ENCODE measurements at places on chromosomes 4 and X.
A peak's percentile ranks its signal among the peaks of the same experiment; 100 is the strongest.

- DNase-seq: no peak
Measured at GRCh38 chrX:103586314-103586646, 965 bp downstream of the TCEAL4 start.

- no peak for DNase-seq
Measured at GRCh38 chr4:31275906-31276305, 555.7 kb downstream of the PCDH7 start.

DNA sequence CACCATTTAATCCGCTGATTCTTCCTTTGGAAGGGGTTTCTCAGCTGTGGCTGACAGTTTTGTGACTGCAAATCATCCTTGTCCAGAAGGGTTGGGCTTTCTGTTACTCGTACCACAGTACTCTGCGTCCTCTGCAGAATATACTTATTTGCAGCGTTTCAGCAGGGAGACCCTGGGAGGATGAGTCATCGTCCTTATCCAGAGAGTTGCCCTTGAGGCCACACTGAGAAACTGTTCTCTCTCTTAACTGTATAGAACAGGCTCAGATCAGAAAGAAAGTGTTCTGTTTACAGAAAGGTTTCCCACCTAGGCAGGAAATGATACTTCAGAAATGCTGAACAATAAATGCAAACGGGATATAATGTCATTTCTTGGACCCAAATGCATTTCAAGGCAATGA, 47.8 kb upstream of the DDX53 start:
- DNase-seq: no peak

GRCh38 chr4:94678896-94679295, 78.9 kb upstream of the BMPR1B start:
- DNase-seq: no peak

DNA sequence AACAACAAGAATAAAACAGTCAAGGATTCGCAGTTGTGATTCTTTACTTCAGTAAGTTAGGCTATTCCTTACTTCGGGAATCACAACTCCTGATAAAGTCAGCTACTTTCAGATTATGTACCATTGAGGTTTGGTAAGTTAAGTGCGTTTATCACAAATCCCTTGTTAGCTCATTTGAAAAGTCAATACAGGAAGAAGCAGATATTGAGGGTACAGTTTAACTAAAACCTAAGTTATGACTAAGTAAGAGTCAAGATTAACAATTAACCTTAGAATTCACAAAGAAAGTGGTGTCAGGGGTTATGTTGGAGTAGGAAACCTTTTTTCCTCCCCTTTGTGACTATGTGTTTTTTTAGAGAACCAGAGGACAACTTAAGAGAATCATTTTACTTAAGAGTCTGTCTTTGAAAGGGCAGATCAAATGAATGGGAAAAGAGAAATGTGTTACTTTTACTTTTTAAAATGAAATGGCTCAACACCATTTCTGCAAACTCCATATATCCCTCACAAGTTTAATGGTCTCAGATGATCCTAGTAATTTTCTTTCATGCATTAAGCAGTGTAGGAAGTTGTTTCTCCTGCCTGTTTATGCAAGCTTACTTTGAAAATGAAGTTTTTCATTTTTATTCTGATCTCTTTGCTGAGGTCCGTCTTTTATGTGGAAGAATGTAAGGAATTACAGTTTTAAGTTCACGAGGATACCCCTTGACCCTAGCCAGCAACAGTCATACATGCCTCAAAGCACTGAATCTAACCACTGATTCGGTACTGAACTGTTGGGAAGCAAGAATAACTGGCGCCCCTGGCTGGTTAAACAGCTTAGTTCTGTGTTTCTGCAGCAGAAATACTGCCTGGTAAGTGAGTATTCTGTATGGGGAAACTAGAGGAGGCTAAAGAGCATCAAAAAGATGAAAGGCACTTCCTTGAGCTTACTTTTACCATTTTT, 211.7 kb downstream of the SLC4A4 start:
- no peak for DNase-seq

DNA sequence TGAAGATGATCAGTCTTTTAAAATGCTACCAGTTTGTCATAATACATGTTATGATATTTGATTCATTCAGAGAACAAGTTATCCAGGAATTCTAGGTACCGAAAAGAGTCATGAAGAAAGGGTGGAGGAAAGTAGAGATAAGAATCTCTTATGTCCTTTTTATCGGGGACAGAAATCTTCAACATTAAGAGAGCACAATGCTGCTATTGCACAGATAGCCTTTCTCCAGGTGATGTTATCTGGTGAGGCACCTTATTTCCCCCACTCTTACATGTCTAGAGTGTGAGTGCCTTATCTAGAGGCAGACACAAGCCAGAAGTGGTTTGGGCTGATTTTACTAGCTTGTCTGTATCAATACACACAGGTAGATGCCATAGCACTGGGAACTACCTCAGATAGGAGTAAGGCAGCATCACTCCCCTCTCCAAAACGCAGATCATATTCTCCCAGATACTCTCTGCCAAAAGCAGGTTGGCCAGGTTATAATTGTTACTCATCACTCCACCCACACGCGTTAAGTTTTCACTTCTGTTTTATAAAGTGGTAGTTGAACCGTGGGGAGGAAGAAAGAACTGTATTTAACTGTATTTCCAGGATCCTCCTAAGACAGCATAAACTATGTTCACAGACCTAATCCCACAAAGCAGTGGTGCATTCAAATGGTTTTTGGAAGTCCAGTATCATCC, 38.4 kb downstream of the AREG start:
- no peak for DNase-seq

DNA sequence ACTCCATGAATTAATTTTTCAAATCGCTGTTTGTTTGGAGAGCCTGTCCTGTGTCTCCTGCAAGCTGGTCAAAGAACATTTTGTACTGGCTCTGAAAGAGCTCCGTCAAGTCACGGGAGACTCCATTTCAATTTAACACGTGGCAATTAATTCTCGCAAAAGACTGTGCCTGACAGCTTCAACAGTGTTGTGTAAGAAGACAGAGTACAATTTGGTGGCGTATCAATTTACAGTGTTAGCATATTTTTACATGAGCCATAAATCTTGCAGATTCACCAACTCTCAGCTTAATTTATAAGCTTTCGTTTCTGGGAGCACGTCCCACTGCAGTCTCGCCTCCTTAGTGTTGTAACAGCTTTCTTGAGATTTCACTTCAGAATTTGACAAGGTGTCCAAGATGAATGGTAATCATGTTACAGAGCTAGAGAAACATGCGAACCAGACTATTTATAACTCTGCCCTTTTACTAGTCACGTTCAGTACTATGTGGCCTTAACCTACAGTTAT, 70.8 kb downstream of the RWDD4 start:
- DNase-seq: peak; percentile 25

DNA sequence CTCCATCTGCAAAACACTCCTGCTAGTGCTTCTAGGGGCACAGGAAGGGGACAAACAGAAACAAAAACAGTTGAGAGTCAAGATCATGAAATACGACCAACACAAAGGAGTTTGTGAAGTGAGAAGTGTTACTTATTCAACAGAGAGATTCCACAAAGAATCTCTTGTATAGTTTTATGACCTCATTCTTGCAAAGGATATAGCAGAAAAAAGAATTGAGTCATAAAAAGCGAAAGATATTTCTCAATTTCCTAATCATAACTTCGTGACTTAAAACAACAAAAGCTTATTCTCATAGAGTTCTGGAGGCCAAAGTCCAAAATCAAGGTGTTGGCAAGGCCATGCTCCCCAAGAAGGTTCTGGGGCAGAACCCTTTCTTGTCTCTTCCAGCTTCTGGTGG, 40.7 kb downstream of the TIGD4 start:
- no peak for DNase-seq

- DNase-seq: peak; percentile 38
Measured at GRCh38 chr4:7625071-7625470, 190.3 kb upstream of the PSAPL1 start.

DNA sequence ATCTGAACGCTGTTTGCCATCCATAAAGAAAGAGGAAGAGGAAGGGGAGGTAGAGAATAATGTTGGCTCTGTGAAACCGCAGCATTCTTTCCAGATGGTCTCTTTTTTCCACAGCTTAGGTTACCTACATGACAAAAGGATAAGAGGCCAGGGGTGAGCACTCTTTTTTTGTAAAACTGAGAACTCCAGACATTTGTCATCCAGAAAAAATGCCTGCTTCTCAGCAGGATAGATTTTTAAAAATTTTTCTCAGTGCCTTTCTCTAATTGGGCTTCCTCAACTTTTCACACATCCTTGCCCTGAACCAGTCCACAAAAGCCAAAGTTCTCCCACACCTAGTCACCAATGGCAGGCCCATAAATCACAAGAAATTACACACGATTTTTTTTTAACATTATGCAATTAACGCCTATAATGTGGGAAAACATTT, 158.1 kb upstream of the TENM3 start:
- DNase-seq: no peak

DNA sequence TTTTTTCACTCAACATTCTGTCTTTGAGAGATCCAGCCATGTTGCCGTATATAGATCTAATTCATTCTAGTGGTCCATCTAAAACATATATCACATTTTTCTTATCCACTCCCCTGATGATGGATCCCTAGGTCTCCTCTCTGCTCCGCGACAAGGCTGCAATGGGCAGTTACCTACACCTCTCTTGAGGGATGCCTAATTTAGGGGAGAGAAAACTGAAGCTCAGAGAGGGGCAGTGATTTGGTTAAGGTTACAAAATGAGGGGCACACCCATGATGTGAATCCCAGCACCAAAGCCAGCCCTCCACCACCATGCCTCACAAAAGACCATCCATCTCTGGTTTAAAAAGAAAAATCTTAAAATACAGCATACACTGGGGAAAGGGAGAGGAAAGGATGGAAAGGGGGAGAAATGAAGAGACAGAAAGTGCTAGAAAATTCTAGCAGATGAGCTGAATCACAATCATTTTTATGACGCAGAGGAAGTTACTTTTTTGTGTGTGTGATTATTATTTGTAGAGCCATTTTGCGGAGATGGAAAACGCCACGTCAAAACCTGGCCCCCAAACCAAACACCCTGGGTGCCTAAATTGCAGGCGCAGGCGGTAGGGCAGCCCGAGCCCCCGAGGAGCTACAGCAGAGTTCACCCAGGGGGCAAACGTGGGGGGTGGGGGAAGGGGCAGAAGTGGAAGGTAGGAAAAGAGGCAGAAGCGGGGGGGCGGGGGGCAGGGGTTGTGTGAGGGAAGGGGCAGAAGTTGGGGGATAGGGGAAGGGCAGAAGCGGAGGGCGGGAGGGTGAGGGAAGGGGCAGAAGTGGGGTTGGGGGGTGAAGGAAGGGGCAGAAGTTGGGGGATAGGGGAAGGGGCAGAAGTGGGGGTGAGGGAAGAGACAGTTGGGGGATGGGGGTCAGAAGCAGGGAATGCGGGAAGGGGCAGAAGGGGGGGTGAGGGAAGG, 1.3 kb upstream of the TSPYL2 start:
- DNase-seq: no peak

GRCh38 chrX:144730471-144730870, 516.8 kb upstream of the SPANXN1 start:
- no peak for DNase-seq

GRCh38 chr4:3269991-3270611, 21.1 kb downstream of the MSANTD1 start:
- DNase-seq: no peak

GRCh38 chrX:45324941-45325340, 124.3 kb upstream of the DIPK2B start:
- DNase-seq: no peak

DNA sequence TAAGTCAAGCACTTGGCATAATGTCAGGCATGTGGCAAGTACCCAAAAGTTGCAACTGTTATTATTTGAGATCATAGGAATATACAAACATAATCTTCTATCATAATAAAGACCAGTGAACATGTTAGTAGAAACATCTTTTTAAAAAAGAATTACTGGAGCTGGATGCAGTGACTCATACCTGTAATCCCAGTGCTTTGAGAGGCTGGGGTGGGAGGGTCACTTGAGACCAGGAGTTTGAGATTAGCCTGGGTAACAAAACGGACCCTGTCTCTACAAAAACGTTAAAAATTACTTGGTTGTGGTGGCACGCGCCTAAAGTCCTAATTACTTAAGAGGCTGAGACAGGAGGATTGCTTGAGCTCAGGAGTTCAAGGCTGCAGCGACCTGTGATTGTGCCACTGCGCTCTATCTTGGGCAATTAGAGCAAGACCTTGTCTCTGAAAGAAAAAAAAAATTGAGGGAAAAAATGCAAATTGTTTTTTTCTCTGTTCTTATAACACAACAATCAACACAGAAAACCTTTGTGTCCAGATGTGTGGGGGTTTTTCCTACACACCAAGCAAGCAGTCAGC, 284.3 kb downstream of the ARHGAP10 start:
- no peak for DNase-seq

- no peak for DNase-seq
Measured at GRCh38 chr4:48153791-48154550, 19.9 kb upstream of the TXK start.

DNA sequence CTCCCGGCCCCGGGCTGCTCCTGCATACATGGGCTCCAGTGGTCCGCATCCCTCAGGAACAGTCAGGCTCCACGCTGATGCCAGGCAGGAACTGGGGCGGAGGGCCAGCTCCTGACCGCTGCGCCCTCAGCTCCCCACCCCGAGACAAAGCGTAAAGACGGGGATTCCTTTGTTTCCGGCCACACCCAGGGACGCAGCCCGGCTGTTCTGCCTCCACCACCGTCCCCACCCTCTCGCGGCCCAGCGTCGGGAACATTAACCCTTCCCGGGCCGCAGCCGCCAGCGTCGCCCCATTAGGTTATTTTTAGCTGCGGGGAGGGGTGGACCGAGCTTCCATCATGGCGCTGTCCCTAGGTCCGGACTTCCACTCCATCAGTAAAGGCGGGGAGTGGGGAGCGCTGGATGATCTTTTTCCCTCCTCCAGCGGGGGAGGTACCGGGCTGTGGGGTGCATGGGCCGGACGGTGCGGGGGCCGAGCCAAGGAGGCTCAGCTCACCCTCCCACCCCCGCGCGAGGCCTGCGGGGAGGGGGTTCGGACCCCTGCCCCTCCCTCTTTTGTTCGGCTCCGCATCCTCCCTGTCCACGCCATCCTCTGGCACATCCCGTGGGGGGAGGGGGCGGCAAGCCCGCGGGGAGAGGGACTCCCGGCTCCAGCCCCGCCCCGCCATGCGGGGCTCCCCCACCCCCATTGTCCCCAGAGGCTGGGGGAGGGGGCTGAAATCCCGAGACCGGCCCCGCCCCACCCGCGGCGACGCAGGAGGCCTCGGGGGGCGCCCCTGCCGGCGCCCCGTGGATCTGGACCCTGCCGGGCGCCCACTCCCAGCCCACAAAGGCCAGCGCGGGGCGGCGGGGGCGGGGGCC, 5.3 kb downstream of the CRMP1 start:
- DNase-seq: peak; percentile 38
